ENCODE measurements at places on chromosomes 5 and 9.
A peak's percentile ranks its signal among the peaks of the same experiment; 100 is the strongest.

DNA sequence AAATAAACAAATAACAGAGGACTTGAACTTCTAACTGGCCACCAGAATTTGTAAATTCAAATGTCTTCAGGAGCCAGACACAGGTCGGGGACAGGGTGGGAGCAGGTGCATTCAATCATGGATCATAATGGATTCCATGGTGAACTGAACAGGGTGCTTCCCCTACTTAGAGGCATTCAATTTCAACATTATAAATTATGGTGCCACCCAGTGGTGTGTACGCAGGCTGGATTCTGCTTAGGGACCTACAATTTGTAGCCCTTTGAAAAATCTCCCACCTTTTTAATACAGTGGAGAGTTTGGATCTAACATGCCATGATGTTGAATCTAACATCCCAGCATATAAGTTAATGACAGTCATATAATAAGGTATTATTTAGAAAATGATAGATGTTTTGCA lies 22.3 kb downstream of the KLF9 start:
- DNase-seq = no peak

- DNase-seq = peak; percentile 22
Measured at GRCh38 chr9:122821278-122821943, 7.0 kb downstream of the PDCL start.

GRCh38 chr5:59712836-59713497 lies 180.6 kb downstream of the PDE4D start:
- no peak for DNase-seq

DNA sequence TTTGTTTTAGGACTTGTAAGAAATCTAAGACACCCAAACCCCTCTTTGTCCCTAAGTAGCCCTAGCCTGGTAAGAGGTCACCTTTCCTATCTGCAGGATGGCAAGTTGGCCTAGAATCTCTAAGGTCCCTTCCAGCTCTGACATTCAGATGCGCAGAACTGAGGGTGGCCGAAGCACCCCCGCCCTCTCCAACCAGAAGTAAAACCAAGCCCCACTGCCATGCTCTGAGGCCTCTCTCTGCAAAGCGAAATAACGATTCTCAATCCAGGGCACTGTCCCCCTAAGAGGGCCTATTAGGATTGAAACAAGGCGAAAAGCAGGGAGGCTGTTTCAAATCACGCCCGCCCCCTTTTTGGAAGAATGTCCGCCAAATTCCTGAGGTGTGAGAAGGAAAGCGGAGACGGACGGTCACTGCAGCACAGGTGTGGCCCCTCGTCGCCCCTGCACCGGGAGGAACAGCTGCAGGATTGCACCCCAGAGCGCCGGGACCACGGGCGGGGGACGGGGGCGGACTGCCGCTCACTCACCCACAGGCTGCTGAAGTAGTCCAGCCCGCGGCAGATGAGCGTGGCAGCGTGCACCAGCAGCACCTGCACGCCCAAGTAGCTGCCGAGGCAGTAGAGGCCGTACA lies 824 bp downstream of the TMEM245 start:
- no peak for DNase-seq

DNA sequence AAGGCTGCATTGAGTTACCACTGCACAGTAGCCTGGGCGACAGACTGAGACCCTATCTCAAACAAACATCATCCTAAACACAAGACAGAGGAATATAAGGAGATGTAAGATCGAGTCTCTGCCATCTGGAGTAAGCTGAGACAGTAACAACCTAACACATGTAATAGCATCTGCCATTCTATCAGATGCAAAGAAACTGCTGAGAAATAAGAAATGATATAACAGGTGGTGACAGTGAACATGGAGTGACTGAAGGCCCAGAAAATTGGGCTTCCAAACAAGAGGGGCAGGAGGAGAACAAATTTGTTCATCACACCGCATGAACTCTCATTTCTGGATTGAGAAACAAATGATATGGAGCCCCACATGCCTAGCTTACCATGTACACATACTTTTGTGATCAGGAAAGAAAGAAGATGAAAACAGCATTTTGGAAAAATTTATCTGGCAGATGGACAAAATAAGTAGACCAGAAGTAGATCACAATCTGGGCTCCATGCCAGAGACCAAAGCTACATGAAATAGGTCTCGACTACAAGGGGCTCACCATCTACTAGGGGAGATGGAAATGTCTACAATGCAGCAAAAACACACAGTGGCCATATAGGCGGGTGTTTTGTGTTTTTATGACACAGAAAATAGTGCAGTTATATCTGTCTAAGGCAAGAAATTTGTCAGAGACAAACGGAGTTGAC lies 45.5 kb downstream of the ECPAS start:
- DNase-seq = peak; percentile 86

Measured in NCI-H2171 (cell line).